Liver (tissue), 10 donors: ENCODE measurements at places on chromosomes 5 and 9.

GRCh38 chr5:179308563-179309382 is 36.5 kb downstream of the ADAMTS2 start:
- no peak for DNase-seq

DNA sequence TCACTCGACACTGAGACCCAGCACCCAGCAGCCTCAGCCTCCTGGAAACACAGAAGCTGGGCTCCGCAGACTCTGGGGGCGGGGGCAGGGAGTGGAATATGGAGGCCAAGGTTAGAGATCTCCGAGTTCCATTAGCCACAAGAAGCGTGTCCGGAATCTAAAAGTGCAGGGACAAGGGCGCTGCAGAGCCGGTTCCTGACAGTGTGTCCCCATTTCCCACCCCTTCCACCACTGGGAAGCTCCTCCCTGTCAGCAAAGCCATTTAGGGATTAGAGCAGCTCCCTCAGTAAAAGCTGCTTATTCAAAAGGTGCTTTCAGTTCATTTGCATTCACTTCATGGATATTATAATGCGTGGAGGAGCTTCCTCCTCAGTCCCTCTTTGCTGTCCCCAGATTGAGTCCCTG is 74.1 kb upstream of the HSPA9 start:
- DNase-seq: no peak

DNA sequence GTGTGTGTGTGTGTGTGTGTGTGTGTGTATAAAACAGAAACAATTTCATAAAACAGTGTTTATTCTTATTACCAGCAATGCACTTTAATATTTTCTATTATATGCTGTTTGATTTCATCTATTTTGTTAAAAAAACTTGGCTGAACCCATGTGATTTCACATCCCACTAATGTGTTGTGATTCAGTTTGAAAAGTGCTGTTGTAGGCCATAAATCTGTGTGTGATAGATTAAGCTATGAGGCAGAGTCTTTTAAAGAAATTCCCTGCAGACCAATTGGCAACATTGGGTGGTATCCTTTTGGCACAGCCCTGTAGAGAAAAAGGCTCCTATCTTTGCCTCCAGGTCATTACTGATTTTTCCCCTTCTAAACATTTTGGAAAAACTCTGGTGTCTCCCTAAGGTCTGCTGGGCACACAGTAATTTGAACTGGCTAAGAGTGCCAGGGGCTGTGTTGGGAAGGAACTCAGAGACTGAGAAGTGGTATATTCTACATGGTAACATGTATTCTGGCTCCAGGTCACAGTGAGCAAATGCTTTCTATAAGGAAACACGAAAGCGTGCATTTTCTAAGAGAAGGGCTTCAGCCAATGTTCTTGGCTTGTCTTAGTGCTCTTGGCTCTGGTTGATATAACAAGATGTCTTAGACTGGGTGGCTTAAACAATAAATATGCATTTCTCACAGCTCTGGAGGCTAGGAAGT is 4.5 kb downstream of the CAMK4 start:
- no peak for DNase-seq

- no peak for DNase-seq
These were observed 31.5 kb downstream of the PAX5 start for GRCh38 chr9:37002413-37003217.

DNA sequence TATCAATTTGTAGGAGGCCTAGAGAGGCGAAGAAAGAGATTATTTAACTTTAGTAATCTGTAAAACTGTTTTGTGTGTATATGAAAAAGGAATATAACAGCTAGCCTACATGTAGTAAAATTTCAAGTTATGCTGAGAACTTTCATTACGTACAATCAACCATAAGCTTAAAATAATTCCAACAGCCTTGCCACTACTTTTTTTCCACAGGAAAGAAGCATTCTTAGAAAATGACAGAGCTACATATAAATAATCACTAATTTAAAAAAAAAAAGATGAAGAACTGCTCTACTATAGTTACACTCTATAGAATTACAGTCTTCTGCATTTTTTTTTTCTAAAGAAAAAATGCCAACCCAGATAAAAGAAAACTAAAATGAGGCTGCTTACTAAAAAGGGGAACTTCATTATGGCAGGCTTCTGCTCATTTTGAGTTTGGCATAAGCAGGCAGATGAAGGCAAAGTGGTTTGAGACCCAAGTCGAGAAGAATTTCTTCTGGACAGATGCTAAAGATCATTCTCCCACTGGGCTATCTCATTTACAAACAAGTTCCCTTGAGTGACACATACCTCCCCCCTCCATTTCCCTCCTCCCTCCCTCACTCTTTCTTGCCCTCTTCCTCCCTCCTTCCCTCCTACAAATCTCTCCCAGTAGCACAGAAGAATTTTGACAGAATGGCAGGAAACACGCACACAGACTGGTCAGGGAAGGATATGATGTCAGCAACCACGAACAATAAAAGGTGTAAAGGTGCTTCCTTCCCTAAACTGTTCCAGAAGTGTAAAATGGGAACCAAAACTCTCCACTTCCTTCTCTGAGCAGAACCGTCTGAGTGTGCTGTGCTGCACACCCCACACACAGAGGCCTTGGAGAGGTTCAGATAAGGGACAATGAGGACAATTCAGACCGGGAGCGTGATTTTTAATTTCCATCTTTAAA is 56.1 kb downstream of the MEF2C start:
- no peak for DNase-seq

GRCh38 chr5:138989720-138990119 is 114.6 kb upstream of the LRRTM2 start:
- no peak for DNase-seq
